ENCODE measurements at places on chromosomes 7 and 10. TPM values are rescaled to one million over a fixed set of nuclear protein-coding genes. Genes with fewer than 3 reads are reported as not detected.

DNA sequence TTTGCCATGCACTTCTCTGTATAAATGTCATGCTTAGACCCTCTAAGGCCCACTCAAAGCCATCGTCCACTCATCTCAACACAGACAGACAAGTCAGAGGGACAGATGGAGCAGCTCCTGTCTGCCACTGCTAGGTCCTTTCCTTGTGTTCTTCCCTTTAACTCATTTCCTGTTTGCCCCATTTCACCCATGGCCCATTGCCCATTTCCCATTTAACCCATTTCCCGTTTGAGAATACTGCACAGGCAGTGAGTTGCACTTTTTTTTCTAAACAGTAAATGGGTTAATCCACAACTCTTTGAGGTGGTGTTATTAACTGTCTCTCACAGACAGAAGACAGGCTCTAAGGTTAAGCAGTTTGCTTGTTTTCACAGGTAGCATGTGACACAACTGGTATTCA, 179.3 kb downstream of the NPSR1 start:
- DNase-seq = no peak

DNA sequence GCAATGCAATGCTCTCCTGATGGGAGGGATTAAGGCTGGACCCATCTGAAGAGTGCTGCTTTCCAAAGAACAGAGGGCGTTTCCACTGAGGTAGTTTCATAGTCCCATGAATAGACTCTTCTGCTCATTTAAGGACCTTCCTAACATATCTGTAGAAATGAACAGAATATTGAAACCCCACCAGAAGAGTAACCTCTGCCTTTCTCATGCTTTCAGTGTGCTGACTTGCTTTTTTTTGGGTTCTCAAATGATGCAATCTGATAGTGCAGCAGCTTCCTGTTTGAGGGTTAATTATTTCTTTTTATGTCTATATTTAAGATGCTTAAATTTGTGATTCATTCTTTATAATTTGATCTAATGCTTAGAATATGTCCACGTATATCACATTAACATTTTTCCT, 82.2 kb downstream of the GATA3 start:
- no peak for DNase-seq

DNA sequence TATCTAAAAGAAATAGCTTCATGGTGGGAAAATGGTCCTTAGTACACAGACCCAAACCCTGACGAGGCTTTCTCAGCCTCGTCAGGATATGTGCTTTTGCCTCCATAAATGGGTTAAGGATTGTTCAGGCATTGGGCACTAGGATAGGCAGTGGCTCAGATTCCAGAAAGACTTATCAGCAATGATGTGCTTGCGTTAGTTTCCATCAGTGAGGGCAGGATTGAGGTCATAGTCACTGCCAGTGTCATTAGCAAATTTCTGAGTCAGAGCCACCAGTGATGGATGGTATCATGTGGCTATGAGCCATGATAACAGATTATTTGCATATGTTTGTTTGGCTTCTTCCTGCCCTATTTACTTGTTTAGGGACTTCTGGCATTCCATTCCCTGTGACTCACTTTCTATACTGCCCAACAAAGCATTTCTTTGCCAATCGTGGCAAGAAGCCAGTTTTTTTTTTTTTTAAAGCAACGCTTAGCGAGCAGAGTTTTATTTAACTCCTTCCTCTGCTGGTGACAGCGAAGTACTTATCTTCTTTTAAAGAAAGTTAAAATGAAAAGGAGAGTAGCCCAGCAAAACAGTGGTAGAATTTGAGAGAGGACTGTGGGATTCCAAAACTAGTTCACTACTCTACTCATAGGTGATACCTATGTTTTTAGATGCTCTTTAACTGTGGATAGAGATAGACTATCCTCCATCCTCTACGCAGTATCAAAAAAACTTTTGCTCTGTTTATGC, 44.4 kb downstream of the MYPN start:
- DNase-seq = peak; percentile 13

DNA sequence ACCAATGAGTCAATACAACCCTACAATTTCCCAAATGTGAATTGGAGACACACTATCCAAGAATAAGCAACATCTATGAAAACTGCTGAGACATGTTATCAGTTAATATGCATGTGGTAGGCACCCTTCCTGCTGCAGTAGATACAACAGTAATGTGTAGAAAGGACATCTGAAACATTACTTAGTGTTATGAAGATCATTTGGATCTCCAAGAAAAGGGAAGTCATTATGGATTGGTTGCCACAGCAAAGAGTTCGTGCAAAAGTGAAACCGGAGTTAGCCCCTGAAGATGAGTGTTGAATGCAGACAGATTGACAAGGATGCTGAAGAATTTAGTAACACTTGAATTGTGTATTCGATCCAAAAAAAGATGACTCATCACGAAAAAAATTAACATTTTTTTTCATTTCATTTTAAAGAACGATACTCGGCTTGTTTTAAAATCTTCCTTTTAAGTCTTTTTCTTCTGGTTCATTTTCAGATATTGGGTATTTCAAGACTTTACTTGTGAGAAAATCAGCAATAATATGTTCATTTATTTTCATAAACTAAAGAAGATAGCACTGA, 322.4 kb upstream of the KLF6 start:
- DNase-seq = no peak

GRCh38 chr7:17466216-17466615, 167.8 kb downstream of the AHR start:
- DNase-seq = no peak

GRCh38 chr10:44182909-44183308, 202.0 kb downstream of the CXCL12 start:
- DNase-seq = no peak

GRCh38 chr7:43509906-43510305, 73.0 kb upstream of the STK17A start:
- no peak for DNase-seq

DNA sequence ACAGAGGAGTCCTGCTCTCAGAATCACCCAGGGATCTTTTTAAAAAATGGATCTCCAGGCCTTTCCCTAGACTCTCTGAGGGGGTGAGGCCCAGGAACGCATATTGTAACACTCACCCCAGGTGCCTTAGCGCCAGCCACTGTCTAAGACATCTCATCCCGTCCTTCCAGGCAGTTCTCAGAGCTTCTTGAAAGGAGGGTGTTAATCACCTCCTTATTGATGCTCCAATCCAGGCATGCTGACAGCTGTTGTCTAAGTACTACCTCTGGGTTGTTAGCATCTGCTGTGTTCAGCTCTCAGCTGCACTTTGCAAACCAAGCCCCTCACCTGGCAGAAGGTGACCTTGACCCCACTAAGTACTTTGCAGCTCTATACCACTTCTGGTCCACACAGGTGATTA, 36.0 kb downstream of the KIAA1549 start:
- DNase-seq = no peak

DNA sequence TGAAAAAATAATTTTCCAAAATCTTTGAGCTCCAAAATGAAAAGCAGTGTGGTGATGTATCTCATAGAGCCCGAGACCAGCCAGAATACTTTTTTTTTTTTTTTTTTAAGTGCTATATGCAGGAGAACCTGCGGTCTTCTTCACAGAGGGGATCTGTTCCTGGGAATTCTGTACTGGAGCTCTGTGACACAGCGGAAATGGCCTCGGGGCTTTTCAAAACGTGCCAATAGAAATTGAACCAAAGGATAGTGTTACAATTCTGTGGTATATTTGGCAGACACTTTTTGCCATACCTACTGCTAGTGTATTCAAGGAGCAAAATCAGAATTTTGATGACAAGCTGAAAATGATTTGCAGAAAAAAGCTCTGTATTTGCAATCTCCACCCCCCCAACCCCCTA, 1429.3 kb upstream of the LRRTM3 start:
- no peak for DNase-seq

- DNase-seq = peak; percentile 79
These were observed 2.0 kb upstream of the LZTS2 start for GRCh38 chr10:100997360-100998182.

GRCh38 chr7:27601217-27601616, 61.5 kb downstream of the HIBADH start:
- no peak for DNase-seq

DNA sequence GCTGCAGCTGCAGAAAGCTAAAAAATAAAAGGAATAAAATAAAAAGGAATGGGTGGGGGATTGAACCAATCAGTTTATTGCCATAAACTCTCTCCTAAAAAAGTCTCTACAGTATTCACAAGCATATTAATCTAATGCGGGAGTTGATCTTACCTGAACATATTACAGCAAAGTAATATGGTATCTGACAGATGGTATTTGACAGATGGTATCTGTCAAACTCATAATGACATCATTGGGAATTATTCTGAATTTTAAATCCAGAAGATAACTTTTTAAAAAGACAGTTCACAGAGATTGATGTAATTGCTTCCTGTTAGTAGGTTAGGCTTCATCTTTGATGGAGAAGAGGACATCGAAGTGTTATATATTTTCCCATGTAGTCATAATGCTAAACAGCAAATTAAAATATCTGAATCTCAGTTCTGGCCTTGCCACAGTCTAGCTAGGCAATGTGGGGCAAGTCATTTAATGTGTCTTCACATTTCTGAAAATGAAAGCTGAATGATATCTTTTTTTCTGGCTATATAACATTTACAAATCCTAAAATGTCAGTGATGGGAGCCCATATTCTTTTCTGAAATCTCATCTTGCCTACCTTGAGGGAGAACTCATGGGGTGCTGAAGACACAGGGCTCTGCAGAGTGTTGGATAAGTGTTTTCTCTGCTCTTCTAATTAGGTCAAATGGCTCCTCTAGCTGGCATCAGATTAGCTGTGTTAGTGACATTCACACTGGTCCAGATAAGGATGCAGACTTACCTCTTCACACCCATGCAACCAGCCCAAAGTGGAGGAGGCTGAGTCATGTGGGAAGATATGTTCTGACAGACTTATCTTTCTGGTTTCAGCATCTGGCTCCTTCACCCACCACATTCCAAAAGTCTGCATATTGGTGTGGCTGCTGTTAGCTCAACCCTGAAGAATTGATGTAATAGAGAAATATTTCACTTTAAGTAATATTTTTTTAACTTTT, 2.1 kb upstream of the LIPM start:
- DNase-seq = peak; percentile 56

- DNase-seq = peak; percentile 60
These were observed 45.2 kb upstream of the BHLHA15 start for GRCh38 chr7:98165827-98166667.

- no peak for DNase-seq
These were observed 10.8 kb downstream of the ZNF394 start for GRCh38 chr7:99489235-99489634.

DNA sequence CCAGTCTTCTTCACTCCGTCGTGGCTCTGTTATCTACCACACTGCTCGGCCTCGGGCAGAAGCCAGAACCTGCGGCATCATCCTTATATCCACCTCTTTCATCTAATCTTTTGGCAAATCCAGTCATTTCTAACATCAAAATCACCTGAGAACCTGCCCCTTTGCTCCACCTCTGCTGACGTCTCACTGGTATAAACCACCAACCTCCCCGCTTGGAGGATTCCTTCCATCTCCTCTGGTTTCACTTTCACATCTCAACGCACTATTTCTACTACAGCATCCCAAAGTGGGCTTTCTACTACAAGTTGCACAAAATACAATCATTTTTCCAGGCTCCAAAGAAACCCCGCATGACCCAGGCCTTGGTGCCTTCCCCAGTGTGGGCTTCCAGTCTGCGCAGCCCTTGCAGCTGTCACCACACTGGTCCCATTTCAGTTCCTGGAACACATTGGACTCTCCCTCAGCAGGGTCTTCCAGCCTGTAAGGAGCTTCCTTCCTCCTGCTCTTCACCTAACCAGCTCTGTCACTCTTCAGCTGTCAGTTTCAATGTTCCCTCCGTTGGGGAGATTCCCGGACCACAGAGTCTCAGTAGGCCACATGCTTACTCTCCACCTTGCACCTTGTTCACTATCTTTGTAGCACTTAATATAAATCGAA, 85.0 kb downstream of the PRKCQ start:
- peak; percentile 70 for DNase-seq

GRCh38 chr7:21401944-21402343, 25.9 kb upstream of the SP4 start:
- no peak for DNase-seq

- no peak for DNase-seq
These were observed 428.3 kb downstream of the TNS3 start for GRCh38 chr7:47153576-47153975.

GRCh38 chr10:113473851-113474250, 79.0 kb upstream of the HABP2 start:
- no peak for DNase-seq

- no peak for DNase-seq
These were observed 41.0 kb upstream of the PSMG3 start for GRCh38 chr7:1610678-1611302.

DNA sequence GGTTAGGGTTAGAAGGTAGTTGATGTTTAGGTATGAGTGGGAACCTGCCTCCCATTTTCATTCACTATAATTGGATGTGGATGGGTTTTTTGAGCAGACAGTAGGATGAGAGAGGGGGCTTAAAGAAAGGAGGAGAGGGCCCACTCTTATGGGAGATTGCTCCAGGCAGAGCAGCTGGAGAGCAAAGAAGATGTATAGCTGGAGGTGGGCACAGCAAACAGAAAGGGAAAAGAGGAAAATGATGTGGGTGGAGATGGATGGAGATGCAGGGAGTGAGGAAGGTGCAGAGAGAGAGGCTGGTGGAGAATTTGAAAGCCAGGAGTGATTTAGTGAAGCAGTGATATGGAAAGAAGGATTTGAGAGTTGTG, 29.9 kb downstream of the LSMEM1 start:
- DNase-seq = no peak

DNA sequence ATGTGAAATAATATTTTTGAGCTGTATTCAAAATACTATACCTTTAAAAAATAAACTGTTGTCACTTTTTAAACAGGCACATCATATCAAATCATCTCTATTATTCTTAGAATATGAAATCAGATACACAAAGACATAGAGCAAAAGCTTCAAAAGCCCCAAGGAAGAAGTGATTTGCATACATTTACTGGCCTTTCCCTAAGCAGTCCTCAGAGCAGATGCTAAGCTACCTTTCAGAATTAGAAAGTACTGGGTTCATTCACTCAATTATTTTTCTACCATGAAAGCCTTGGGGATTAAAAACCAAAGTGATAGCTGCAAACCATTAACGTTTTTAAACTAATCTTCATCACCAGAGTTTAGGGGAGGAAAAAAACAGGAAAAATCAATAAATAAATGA, 55.8 kb upstream of the RNF148 start:
- DNase-seq = no peak

DNA sequence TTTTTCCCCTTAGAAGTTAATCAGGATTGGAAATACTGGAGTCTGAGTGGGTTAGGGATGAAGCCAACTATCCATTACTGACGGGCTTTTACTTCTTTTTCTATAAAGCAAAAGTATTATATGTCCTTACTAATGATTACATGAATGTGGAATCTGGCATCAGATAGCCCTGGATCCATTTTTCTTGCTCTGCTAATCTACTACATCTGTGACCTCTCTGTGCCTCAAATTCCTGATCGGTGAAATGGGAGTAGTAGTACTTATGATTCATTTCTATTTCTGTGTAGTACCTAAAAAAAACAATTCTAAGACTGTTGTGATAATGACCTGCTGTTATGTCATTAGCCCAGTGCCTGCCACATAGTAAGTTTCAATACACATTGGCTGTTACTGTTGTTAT, 621.6 kb downstream of the SORCS3 start:
- no peak for DNase-seq

Gene SLC39A12
- not detected for total RNA-seq

Gene SAMD9
- total RNA-seq = 7.2 TPM

Gene LRRC17
- 0.33 TPM for total RNA-seq

Gene SGCE
- total RNA-seq = 0.50 TPM

Gene PILRB
- 27.4 TPM for total RNA-seq

Gene FKBP9
- 0.78 TPM for total RNA-seq

Gene PTF1A
- total RNA-seq = not detected

Gene PSAP
- total RNA-seq = 144 TPM

Gene NOLC1
- total RNA-seq = 168 TPM

Gene CCDC172
- not detected for total RNA-seq

Gene TMEM225B
- total RNA-seq = 1.2 TPM

All from activated CD4-positive, alpha-beta memory T cell treated with anti-CD3 and anti-CD28 coated beads for 36 hours (primary cell).